ENCODE measurements at places on chromosomes 2 and 18.

GRCh38 chr2:103739186-103739585 is 977.4 kb downstream of the TMEM182 start:
- no peak for DNase-seq

DNA sequence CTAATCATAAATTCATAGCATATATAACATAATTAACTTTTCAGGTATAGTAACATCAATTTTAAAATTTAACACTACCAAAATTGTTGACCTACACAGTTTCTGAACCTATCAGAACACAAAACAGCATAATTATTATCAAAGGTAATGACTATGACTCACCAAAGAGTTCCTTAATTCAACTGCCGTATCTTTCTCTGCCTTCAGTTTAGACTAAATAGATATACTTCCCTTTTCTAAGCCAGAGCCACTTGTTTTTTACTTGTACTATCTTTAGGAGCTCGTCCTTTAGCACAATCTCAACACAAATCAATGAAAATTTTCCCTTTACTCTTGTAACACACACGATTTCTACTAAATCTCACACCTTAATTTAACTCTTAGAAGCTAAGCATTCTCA is 54.4 kb downstream of the CCDC88A start:
- DNase-seq: no peak

DNA sequence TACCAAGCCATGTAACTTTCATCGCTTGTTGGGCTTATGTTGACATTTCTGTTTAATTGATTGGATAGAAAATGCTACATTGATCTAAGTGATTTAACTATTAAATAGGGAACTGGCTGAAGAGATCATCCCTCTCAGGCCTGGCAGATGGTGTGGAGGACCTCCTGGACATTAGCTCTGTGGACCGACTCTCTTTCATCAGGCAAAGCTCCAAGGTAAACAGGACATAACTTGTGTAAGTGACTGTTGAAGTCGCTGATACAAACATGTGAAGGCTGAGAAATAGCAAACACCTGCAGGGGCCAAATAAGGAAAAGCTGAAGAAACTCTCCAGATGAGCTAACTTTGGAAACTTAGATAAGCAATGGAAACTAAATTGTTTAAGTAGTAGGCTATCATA is 68.8 kb downstream of the UNC80 start:
- no peak for DNase-seq

GRCh38 chr2:104969564-104969963 is 68.3 kb upstream of the MRPS9 start:
- no peak for DNase-seq

DNA sequence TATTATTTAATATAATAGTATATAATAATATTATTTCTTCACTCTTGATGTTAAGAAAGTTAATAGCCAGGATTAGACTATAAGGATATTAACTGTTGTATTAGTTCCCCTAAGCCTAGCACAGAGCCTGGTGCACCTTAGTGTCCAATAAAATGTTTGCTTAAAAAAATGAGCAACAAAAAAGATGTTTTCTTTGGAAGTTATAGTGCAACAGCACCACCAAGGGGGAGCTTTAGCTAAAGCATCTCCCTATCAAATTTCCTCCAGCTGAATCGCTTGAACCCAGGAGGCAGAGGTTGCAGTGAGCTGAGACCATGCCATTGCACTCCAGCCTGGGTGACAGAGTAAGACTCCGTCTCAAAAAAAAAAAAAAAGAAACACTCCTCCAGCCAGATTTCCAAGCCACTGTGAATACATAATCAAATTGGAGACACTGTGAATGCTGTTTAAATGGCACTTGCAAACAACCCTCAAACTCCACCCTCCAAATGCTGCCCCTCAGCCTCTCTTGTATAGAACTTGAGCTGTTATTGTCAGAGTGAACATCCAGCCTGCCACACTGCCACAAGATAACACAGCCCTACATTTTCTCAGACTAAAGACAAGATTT is 221.9 kb downstream of the DYM start:
- DNase-seq: no peak

DNA sequence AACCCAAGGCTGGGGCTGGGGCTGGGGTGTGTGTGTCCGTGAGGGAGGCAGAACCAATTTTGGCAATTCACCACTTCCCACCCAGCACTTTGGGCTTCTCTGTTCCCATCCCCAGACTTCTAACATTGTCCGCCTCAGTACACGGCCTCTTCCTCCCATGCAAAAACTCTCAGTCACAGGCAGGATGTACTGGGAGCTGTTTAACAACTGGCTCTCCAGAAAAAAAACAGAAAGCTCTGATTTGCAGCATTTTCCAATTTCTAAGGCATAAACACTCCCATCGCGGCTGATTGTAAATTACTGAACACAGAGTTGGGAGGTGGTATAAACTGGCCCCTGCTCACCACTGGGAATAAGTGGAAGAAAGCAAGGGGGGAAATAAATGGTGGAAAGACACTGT is 73.1 kb upstream of the MAP4K3 start:
- DNase-seq: no peak

- DNase-seq: no peak
These were observed 1533.0 kb downstream of the LRP1B start for GRCh38 chr2:140597836-140598235.

DNA sequence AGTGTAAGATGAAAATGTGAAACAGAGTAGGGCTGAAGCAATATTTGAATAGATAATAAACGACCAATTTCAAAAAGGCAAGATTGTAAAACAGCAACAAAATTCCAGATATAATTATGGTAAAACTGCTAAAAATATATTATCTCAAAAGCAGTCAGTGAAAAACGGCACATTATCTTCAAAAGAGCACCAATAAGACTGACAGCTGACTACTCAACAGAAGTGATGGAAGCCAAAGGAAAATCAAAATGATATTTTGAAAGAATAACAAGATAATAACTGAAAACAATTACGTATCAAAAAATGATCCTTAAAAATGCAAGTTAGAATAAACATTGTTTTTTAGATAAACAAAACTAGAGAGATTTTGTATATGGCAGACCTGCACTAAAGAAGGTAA is 920.6 kb upstream of the FAM98A start:
- DNase-seq: no peak

DNA sequence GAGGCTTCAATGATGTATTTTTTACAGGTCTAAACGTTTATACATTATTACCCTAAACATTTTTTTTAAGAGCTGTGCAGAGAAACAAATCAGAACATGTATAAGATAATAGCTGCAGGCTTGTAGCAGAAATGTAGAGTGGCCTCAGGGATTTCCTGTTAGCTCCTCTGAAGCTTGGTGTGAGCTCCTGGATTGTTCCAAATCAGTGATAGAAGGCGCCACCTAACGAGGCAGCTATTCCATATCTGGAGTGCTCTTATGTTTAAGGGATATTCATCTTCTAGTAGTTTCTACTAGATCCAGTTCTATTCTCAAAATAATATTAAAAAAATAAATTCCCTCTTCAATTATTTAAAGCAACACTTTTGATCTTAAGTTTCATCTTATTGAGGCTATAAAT is 93.1 kb downstream of the LRP1B start:
- DNase-seq: no peak

DNA sequence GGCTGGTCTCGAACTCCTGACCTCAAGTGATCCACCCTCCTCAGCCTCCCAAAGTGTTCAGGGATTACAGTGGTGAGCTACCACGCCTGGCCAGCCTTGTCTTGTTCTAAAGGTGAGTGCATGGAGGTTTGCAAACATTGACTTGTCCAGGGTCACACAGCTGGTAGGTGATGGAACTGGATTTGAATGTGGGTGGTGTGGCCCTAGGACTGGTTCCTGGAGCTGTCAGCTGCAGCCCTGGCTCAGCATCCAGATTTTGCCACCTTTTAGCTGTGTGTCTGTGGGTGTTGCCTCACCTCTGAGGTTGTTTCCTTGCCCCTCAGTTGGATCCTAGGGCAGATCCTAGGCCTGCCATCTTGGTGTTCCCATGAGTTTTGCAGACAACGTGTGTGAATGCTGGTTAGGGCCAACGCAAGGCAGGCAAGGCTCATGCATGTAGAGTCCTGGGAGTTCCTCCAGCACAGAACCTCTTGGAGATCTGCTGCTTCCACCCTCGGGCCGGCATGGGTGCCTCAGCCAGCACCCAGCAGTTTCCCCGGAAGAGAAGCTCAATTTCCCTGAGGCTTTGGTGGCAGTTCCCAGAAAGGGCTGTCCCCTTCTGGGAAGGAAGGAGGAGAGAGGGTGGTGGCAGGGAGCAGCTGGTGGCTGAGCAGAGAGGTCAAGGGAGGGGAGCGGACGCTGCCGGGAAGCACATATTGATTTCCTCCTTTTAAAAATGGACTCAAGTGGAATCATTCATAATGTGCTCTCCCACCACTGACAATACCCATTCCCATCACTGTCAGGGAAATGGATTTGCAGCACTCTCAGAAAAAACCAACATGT is 127.6 kb upstream of the HS6ST1 start:
- DNase-seq: no peak

DNA sequence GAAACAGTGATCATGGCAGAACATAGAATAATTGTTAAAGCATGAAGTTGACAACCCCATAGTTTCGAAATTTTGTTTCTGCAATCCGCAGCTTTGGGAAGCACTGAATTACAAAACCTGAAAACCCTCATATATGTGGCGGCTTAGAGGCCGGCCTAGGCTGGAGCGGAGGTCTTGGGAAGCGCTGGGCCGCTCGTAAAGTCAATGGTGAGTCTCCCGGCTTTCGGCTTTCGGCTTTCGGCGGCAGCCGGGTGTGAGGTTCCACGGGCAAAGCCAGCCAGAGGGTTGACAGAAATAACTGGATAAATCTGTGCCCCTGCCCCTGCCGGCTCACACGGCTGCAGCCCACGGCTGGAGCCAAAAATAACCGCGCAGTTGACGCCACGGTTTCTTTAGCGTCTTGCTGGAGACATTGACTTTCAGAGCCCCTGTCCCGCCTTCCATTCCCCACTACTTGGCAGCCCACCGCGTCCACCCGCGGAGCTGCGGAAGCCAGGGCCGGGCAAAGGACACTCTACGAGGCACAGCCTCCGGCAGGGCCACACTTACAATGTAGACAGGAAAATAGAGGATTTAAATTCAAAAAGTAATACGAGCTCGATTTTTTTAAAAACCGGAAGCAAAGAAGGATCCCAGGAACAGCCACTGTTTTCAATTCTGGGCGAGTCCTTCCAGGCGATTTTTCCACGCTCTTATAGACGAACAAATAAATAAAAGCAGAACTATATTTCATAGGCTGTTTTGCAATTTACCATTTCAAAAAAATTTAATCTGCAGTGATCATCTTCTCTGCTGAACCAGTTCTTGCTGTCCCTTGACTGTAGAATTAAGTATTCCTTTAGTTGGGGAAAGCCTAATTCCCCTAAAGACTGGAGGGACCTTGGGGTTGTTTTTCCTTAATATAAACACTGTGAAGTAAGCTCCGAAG is 28.3 kb upstream of the ATP6V1B1 start:
- DNase-seq: no peak

DNA sequence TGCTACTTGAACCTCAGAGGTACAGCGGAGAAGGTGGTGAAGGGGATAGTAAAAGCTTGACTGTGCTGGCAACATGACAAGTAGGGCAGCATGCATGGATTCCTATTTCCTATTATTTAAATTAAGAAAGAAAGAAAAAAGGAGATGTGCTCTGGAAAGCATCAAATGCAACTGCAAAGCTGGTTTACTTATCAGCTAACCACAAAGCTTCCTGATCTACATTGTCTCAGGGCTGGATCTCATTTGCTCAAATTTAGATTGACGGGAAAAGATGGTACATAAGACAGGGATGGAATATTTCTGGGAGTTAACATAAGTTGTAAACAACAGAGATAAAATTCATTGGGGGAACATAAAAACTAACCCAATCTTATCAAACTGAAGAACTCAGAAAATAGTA is 178.0 kb downstream of the RIT2 start:
- no peak for DNase-seq

GRCh38 chr2:139020287-139020686 is 240.1 kb upstream of the NXPH2 start:
- DNase-seq: no peak

DNA sequence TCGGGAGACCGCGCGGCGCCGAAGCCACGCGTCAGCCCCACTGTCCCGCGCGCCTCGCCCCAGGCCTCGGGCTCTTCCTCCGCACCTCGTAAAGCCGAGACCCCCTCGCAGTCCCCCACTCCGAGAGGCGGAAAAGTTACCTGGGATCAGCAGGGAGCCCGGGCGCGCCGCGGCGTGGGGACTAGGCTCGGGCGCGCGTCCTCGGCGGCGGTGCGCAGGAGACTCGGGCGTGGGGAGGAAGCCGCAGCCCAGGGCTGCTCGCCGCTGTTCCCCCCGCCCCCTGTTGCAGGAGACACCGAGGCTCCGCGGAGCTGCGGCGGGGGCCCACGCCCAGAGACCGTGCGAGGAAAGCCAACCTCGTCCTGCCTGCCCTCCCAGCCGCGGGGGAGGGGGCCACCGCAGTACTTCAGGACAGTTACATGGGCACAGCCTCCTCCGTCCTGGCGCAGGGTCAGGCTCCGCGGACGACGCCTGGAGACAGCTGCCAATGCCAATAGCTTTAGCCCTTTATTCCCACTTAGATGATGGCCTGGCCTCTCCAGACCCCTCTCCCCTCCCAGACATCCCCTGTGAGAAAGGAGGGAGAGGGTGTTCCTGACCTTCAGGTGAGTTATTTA is at the start of gene EPB41L3:
EPB41L3 (minus strand) TSS at position 225 of the 617 bp plus-strand sequence. CDS start 54,814 bp downstream, outside the sequence.
- no peak for DNase-seq

- DNase-seq: no peak
These were observed 41.1 kb downstream of the CDCA7 start for GRCh38 chr2:173395567-173396351.

DNA sequence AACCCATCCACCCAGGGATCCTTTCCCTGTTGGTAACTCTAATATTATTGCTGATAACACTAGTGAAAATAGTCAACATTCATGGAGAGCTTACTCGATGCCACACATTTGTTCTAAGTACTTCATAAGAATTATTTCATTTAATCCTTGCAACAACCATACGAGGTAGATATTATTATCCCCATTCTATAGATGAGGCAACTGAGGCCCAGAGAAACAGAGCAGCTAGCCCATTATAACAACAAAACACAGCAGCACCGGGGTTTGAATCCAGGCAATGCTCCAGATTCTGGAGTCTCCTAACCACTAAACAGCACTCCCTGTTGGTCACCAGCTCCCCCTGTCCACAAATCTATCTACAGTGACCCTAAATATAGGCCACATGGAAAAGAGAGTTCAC is 90.4 kb upstream of the PKDCC start:
- no peak for DNase-seq

DNA sequence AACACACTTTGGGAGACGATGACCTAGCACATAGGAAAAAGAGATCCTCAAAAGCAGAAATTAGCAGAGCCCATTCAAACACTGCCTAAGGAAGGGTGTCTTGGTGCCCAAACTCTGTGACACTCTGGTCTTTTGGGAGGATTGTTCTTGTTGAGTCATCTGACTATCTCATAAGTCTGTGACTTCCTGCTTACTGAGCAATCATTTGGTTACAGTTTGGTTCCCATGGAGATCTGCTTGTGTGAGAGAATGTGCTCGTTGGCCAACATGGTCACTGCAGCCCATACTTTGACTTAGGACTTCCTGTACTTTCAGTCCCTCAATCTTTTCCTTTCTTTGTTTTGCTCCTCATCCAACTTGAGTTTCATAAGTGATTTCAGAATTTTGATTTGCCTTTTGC is 602.9 kb downstream of the NYAP2 start:
- no peak for DNase-seq

GRCh38 chr2:151922845-151923666 is 94.8 kb upstream of the ARL5A start:
- DNase-seq: no peak

- no peak for DNase-seq
These were observed 218.9 kb downstream of the BCL2 start for GRCh38 chr18:63100630-63101055.

GRCh38 chr2:64114912-64115277 is 29.3 kb downstream of the PELI1 start:
- DNase-seq: no peak

GRCh38 chr2:158745067-158745865 is 49.9 kb upstream of the DAPL1 start:
- no peak for DNase-seq

- no peak for DNase-seq
These were observed 718.8 kb upstream of the PKDCC start for GRCh38 chr2:41329040-41329439.
